ENCODE measurements at places on chromosomes 1 and 21.

DNA sequence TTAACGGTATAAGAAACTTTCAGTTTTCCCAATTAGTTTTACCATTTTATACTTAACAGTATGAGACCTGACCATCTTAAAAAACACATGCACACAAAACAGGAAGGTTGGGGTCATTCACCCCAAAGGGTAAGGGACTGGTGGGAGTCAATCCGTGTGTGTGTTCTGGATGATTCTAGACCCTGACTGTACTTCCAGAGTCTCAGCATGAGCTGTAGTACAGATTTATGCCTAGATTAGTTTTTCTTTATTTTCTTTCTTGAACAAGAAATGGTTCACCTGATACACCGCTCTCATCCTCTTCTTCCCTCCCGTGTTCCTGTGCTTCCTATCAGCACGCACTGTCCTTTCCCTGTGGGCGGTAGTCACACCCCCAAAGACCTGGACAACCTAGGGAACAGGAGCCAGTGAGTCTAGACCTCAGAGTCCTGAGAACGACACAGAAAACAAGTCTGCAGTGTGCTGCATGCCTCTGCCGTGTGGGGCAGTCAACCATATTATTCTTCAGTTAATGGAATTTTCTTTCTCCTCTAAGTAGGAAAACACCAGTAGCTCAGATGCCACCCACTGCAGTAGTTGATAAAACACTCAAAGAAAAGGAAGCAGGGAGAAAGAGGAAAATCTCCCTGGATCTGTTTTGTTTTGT is 38.9 kb upstream of the MRPS6 start:
- DNase-seq, result no peak

GRCh38 chr1:219236933-219237610 is 63.4 kb downstream of the LYPLAL1 start:
- no peak for DNase-seq

DNA sequence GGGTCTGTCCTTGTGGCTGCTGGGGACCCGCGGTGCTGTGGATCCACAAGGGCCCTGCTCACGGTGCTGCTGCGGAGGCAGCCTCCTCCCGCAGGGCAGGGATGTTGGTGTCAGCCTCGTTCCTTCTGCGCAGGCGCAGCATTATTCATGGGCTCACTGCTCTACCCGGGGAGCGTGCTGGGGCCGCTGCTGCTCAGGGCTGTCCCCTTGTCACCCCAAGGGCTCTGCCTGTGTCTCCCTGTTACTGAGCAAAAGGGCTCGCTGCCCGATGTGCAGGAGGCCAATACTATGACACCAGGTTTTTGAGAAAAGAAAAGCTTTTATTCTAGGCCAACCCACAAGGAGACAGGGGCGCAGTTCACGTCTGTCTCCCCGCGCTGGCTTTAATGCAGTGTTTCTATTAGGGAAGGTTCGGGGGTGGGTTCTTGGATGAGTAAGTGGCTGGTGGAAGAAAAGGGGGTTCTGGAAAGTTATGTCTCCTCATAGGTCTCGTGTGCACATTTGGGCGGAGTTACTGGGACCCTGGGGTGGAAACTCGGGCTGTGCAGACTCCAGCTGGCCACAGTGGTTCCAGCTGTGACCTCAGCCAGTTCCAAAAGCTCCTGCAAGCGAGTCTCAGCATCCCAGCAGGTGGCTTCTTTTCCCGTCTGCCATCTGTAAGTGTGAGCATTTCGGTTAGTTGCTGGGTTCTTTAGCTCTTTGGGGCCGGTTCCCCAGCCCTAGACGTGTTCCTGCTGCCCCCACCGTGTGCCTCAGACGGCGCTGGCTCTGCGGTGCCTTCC is 40.8 kb upstream of the LRRC3 start:
- peak; percentile 70 for DNase-seq

GRCh38 chr1:18632783-18633421 is 2.3 kb downstream of the PAX7 start:
- DNase-seq, result no peak

- DNase-seq, result peak; percentile 61
Measured at GRCh38 chr1:213982672-213983492, 4.9 kb upstream of the PROX1 start.

GRCh38 chr1:210482945-210483617 is 154.4 kb downstream of the HHAT start:
- DNase-seq, result no peak

GRCh38 chr1:170596701-170597100 is 64.7 kb downstream of the GORAB start:
- DNase-seq, result no peak

DNA sequence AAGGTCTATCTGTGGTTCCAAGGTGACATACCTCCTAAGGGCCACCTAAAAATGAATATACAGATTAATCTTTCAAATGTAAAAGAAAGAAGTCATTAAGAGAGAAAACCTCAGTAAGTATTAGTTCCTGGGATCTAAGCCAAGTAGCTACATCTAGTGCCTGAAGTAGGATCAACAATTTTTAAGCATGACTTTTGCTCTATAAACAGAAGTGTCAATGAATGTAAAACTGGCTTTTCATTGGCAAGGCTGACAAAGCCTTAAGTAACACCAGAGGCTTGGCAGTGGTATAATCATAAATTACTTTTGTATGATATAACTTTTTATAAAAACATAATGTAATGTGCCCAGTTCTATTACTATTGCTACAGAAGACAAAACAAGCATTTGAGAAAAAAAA is 12.2 kb upstream of the ACADM start:
- no peak for DNase-seq

GRCh38 chr1:231918239-231919015 is 291.8 kb downstream of the DISC1 start:
- no peak for DNase-seq

- DNase-seq, result peak; percentile 32
Measured at GRCh38 chr1:116268211-116268610, 104.8 kb upstream of the ATP1A1 start.

DNA sequence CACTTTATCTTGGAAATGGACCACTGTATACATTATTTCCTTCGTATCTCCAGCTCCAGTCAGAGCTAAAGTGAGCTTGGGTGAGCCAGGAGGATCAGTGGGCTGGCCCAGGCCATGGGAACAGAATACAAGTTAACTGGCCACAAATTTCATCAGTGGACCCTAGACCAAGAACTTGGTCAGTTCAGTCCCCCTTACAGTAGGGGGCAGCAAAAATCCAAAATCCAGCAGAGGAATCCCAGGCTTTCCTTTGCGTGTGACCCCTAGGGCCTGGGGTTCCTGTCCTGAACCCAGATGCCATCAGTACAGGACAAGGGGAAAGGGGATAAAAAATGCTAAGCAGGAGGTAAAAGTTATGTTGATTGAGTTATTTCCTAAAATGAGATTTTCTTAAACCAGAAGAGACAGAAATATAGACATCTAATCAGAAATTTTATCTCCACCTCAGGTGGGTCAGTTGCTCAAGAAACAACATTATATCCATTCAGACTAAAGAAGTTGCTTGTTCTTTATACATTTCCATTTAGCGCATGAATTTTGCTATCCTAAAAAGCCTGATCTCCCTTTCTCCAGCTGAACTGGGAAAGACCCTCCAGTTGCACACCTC is 24.1 kb upstream of the LCE5A start:
- no peak for DNase-seq

DNA sequence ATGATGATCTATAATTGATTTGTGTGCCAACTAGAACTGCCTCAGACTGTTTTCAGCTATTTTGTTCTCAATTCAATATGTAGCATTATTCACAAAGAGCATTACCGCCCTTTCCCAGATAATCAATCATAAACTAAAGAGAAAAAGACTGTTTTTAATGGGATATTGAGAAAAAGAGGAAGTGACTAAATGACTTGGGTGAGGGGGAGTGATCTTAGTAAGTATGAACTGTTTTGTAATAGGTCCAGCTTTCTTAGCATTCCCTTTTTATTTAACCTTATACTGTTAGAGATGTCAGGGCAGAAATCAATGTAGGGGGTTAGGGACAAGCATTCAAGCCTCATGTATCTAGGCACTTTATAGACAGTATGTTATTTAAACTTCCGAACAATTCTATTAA is 157.8 kb upstream of the DPYD start:
- no peak for DNase-seq

GRCh38 chr1:36133484-36133883 is 8.5 kb upstream of the COL8A2 start:
- DNase-seq, result peak; percentile 83

GRCh38 chr1:79044974-79045650 is 38.6 kb upstream of the ADGRL4 start:
- no peak for DNase-seq

- DNase-seq, result peak; percentile 85
Measured at GRCh38 chr1:201383647-201384405, 6.3 kb upstream of the TNNT2 start.

Data from right hindlimb (tissue), 1 donor.